Mesothelial cell of epicardium (in vitro differentiated cells): ENCODE measurements at places on chromosomes 3 and 15. TPM values are rescaled to one million over a fixed set of nuclear protein-coding genes. Genes with fewer than 3 reads are reported as not detected.

- H3K27me3 ChIP-seq: no peaks in the 10 kb centered on the region
- DNase-seq: no peak
- H3K36me3 ChIP-seq: peaks cover 3% of the 10 kb centered on the region
- H3K4me3 ChIP-seq: no peak overlapping the region
- H3K4me1 ChIP-seq: no peaks in the 10 kb centered on the region
Observed at GRCh38 chr3:110021659-110022058, 684.3 kb upstream of the DPPA4 start.

The SLC51B gene
- total RNA-seq: not detected in 3 replicates

The SMCO1 gene
- not detected in 3 replicates for total RNA-seq

The SPRED1 gene
- total RNA-seq: 36.3 to 39.9 TPM (median 36.7 TPM) in 3 replicates

GRCh38 chr15:69860921-69861320 is 236.8 kb downstream of the TLE3 start:
- no peaks in the 10 kb centered on the region for H3K36me3 ChIP-seq
- DNase-seq: no peak
- no peaks in the 10 kb centered on the region for H3K27me3 ChIP-seq
- H3K4me3 ChIP-seq: no peak overlapping the region
- H3K27ac ChIP-seq: no peak overlapping the region

DNA sequence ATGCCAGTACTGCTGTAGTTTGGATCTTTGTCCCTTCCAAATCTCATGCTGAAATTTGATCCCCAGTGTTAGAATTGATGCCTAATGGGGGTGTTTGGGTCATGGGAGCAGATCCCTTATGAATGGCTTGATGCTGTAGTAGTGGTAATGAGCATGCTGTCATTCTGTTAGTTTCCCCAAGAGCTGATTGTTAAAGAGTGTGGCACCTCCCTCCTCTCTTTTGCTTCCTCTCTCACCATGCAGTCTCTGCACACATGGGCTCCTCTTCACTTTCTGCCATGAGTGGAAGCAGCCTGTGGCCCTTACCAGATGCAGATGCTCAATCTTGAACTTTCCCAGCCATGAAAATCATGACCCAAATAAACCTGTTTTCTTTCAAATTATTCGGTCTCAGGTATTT is 141.3 kb upstream of the DPPA4 start:
- no peak overlapping the region for H3K27ac ChIP-seq
- DNase-seq: no peak
- no peak overlapping the region for H3K4me3 ChIP-seq
- H3K27me3 ChIP-seq: no peaks in the 10 kb centered on the region
- peaks cover 6% of the 10 kb centered on the region for H3K4me1 ChIP-seq
- no peaks in the 10 kb centered on the region for H3K36me3 ChIP-seq

- no peak overlapping the region for H3K27ac ChIP-seq
- no peak for DNase-seq
- H3K4me3 ChIP-seq: no peak overlapping the region
Observed at GRCh38 chr15:69515508-69515907, 62.9 kb downstream of the RPLP1 start.

The PEX11A gene
- 6.3 to 7.3 TPM (median 6.5 TPM) in 3 replicates for total RNA-seq

The PTX3 gene
- 35.6 to 44.1 TPM (median 39.9 TPM) in 3 replicates for total RNA-seq

The SYNPR gene
- 3.7 to 3.8 TPM (median 3.7 TPM) in 3 replicates for total RNA-seq

DNA sequence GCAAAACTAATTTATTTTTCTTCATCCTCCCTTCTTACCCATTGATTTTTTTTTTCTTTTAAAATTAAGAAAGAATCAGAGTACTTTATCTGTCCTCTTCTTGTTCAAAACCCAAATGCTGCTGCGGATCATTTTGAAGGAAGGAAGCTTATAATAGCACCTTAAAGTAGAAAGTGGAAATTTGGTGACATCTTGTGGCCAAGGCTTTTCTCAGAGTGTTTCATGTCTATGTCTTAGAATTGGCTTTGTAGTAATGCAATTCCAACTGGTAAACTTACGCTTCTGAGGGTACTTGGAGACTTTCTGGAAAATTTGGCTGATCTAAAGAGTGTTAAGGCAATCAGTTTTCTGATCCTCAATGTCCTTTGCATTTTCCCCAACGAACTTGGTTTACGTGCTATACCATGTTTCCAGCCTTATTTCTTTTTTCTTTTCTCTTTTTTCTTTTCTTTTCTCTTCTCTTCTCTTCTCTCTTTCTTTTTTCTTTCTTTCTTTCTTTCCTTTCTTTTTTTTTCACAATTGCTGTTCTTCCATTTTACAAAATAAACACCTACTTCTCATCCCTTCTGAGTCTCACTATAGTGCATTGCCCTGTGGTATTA is 30.7 kb downstream of the C3orf38 start:
- no peak overlapping the region for H3K27ac ChIP-seq
- H3K27me3 ChIP-seq: no peaks in the 10 kb centered on the region
- no peaks in the 10 kb centered on the region for H3K36me3 ChIP-seq
- DNase-seq: no peak
- no peak overlapping the region for H3K4me3 ChIP-seq

DNA sequence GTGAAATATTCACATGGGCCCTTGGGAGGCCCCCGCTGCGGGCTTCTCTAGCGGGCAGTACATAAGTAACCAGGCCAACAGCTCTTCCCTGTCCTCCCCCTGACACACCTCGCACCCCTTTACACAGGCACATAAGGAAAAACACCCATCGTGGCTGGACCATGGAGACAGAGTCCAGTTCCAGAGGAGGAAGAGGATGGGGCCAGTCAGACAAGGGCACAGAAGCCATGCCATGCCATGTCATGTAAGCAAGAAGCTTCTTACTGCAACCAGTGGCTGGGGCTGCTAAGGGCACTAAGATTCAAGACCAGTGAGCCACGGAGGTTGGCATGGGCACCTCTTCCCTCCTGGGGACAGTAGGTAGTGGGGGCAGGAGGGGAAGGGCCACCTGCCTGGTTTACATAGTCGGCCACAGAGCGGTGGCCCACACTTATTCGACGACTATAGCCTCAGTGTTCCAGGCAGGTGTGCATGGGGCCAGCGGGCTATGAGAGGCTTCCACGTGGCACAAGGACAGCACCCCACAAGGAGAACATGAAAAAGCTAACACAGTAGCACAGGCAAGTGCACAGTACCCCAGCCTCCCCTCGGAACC is 5.7 kb upstream of the CYP11A1 start:
- peak overlapping the region; percentile 69 for H3K4me3 ChIP-seq
- peaks cover 14% of the 10 kb centered on the region for H3K4me1 ChIP-seq
- peak overlapping the region; percentile 59 for H3K27ac ChIP-seq
- no peaks in the 10 kb centered on the region for H3K36me3 ChIP-seq
- no peak for DNase-seq

The FAH gene
- 34.2 to 40.4 TPM (median 39.7 TPM) in 3 replicates for total RNA-seq
